Tongue (tissue), 3 donors: ENCODE measurements at places on chromosomes 2 and 18.

DNA sequence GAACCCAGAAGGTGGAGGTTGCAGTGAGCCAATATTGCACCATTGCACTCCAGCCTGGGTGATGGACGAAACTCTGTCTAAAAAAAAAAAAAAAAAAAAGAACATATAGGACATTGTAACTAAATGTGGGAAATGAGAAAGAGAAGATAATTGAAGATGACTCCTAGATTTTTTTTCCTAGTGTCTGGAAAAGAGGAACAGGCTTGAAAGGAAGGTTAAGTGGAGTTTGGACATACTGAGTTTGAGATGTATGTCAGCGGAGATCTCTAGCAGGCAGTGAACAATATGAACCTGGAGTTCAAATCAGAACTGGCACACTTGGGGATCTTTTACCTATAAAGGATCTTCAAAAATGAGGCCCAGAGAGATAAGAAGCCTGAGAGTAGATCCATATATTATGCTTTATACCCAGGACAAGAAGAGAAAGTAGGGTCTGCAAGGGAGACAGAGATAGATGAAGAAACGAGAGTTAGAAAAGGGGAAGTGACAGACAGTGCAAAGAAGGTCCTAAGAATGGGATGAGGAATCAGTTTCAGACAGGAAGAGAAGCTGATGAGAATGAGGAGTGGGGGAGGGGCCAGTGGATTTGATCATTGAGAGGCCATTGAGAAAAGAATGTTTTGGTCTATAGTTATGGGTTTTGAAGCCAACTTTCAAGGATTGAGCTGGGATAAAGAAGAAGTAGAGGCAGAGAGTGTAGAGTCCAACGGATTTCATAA is 46.9 kb upstream of the CD28 start:
- DNase-seq = no peak

DNA sequence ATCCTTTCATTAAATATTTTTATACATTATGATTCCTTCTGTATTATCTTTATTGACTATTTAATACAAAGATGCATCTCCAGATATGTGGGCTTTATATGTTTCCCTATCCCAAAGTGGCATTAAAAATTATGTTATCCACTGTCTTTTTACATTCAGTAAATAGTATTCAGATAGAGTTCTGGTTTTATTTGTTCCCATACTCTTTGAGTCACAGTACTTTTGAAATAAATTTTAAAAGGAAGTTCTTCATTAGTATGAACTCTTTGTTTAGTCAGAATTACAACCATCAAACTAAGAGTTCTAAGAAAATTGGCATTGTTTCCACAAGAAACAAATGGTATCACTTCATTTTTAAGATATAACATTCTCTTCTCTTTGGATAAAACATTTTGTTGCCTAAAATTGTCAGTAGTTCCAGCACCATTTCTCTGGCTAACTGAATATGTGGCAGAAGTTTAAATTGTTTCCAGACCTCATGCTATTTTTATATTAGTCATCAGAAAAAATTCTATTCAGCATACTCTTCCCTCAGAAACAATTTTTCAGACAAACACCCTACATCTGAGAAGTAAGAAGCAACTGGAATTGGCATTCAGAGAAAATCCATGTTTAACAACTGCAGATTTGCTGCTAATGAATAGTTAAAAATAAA is 88.5 kb upstream of the COL5A2 start:
- peak; percentile 46 for DNase-seq

- DNase-seq = no peak
These were observed 15.6 kb upstream of the ANTXR1 start for GRCh38 chr2:68997401-68997800.

DNA sequence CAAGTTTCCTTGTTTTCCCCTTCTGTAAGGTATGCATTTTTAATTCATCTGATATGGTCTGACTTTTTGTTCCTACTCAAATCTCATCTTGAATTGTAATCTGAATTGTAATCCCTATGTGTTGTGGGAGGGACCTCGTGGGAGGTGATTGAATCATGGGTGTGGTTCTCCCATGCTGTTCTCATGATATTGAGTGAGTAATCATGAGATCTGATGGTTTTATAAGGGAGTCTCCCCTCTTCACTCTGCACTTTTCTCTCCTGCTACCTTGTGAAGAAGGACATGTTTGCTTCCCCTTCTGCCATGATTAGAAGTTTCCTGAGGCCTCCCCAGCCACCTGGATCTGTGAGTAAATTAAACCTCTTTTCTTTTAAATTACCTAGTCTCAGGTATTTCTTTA is 476.1 kb downstream of the LPIN1 start:
- DNase-seq = no peak

- DNase-seq = no peak
These were observed 9.5 kb upstream of the KDSR start for GRCh38 chr18:63376538-63376937.

GRCh38 chr2:118988706-118989105 is 46.7 kb downstream of the MARCO start:
- no peak for DNase-seq

DNA sequence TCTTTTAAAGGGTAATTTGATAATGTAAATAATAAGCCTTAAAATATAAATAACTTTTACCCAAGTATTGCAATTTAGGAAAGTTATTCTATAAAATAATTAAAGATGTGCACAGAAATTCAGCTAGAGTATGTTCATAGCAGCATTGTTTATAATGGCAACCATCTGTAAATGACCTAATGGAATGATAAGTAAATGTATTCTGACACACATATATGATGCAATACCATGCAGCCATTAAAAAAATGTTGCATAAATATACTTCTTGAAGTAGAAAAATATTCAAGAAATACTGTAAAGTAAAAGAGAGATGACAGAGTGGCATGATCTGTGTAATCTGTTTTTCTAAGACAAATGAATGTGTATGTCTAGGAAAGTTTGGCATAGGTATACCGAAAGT is 545.7 kb downstream of the ZEB2 start:
- DNase-seq = no peak

DNA sequence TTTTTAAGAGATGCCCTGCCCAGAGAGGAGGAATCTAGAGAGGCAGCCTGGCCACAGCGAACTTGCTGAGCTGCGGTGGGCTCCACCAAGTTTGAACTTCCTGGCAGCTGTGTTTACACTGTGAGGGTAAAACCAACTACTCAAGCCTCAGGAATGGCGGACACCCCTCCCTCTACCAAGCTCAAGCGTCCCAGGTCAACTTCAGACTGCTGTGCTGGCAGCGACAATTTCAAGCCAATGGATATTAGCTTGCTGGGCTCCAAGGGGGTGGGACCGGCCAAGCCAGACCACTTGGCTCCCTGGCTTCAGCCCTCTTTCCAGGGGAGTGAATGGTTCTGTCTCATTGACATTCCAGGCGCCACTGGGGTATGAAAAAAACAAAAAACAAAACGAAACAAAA is 289.4 kb downstream of the KCNS3 start:
- no peak for DNase-seq

GRCh38 chr2:150391779-150392178 is 95.7 kb downstream of the RND3 start:
- DNase-seq = no peak

DNA sequence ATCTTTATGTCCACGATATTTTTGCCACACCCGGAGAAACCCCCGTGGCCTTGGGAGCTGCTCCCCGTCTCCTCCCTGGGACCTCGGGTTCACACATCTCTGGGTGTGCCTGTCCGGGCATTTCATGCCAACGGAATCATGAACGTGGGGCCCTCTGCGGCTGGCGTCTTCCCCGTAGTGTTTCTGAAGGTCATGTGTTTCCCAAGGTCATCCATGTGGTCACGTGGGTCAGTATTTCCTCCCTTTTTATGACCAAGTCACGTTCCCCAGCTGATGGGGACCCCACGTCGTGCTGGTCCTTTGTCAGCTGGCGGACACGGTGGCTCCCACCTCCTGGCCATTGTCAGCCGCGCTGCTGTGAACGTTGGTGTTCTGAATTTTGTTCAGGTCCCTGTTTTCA is 135.7 kb downstream of the NFATC1 start:
- DNase-seq = no peak

- no peak for DNase-seq
These were observed 135.0 kb downstream of the MEIS1 start for GRCh38 chr2:66569974-66570373.

GRCh38 chr2:37472959-37473358 is 128.5 kb downstream of the QPCT start:
- peak; percentile 82 for DNase-seq

DNA sequence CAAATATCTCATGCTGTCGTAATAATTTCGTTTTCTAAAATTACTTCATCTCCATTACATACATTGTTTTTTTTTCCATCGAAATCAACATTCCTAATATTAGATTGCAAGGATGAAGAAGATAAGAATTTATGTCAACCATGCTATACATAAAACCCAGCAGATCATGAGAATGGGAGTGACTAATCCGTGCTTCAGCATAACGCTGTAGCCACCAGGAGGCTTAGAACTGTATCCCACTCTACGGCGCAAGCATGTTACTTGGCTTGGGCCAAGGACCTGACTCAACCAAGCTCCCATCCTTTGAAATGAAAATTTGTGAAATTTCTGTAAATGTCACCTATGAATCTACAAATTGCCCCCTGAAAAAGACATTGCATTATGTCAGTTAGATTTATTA is 392.5 kb downstream of the FIGN start:
- DNase-seq = no peak

- DNase-seq = no peak
These were observed 41.1 kb downstream of the PLEKHB2 start for GRCh38 chr2:131146231-131146630.

- peak; percentile 78 for DNase-seq
These were observed 57.0 kb downstream of the EFR3B start for GRCh38 chr2:25098670-25099486.

DNA sequence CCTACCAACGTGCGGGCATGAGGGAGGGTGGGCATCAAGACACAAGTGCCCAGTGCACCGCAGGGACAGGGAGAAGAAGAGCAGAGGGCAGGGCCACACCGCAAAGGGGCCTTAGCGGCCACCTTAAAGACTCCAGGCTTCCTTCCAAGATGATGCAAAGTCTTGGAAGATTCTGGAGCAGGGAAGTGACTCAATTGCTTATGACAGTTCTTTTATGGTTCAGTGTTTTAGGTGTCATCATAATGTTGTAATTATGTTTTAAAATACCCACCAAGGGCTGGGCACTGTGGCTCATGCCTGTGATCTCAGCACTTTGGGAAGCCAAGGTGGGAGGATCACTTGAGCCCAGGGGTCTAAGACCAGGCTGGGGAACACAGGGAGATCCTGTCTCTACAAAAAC is 44.5 kb upstream of the SEMA4C start:
- no peak for DNase-seq

DNA sequence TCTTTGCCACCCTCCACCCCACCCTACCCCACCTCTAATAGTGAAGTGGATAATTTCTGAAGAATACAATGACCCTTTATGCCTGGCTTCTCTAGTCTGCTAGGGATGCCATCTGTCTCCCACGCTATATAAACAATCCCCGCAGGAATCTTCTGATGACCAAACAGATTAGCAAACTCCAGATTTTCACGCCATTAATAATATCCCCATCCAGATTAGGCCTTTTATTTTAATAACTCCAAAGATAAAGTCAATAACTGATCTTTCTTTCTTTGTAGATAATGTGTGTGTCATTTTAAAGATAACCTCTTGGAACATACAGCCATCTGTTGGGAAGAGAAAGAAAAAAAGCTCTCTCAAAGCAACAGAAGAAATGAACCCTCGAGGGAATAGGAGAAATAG is 47.9 kb upstream of the CCDC150 start:
- no peak for DNase-seq

GRCh38 chr2:85861180-85861579 is 27.6 kb downstream of the ST3GAL5 start:
- no peak for DNase-seq

DNA sequence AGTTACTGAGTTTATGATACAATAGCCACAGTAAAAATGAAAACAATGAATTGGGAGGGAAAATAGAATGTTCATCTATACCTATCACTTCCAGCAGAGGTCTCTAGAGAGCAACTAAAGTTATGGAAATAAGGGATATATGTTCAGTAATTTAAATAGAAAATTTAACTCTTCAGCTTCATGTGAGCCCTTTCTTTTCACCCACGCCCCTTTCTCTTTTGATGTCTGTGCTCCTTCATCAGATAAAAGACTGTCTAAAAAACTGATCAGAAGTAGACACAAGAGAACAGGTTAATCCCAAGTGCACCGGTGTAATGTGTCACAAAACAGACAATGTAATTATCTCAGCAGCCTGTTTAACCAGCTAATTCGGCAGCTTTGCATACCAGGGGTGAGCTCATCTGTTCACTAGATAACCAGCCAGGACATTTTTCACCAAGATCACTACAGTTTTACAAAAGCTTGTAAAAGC is 238.5 kb upstream of the ERBB4 start:
- peak; percentile 64 for DNase-seq

DNA sequence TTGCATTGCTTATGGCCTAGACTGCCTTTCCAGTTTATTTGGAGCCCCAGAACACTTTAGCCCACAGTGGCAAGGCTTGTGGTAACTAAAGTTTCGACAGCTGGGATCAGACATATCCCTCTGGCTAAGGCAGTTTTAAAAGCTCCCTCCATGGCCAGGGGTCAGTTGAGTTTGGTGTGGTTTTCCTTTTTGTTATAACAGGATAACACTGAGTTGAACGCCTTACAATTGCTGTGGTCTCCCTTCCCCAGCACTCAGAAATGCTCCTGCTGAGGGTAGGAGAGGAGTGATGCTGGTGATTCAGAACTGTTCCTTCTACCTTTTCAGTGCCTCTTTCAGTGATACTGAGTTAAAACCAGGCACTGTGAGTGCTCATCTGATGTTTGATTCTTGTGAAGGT is 182.6 kb downstream of the GULP1 start:
- no peak for DNase-seq

DNA sequence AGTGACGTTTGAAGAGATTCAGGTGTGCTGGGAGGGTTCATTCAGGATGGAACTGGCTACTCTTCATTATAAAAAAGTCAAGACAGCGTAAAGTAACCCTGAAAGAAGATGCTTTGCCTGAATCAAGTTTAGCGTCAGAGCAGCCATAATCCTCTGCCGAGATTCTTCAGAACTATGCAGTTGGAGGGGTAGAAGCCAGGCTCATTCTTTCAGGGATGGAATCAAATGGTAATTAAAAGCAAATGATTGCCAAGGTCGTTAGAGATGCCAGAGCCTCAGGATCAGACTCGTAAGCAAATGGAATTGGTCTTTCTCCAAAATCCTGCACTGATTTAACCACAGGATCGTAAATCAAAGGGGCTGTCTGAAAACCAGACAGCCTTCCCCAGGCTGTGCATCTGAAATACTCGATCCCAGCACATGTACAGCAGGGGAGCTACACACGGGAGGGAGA is 21.9 kb downstream of the APCDD1 start:
- DNase-seq = peak; percentile 70

- DNase-seq = no peak
These were observed 84.8 kb upstream of the ITGA6 start for GRCh38 chr2:172342611-172343010.

- peak; percentile 71 for DNase-seq
These were observed 17.0 kb upstream of the CIDEA start for GRCh38 chr18:12236934-12237832.

DNA sequence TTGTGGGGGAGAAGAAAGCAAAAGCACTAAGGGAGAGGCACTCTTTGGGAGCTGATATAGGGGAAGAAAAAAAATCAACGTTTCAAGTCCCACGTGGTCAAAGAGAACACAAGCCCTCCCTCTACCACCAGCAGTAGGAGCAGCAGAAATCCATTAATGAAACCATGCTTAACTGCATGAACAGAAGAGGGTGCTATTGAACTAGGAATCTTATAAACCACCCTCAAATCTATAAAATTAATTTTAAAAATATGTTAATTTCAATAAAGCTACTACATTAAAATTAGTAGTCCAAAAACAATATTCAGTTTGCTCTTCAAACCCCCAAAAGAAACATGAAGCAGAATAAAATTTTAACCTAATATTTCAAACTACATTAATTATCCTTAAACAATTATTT is 147.8 kb downstream of the TMEM18 start:
- peak; percentile 32 for DNase-seq
